BJ (cell line): ENCODE measurements at places on chromosomes 13 and 19.

DNA sequence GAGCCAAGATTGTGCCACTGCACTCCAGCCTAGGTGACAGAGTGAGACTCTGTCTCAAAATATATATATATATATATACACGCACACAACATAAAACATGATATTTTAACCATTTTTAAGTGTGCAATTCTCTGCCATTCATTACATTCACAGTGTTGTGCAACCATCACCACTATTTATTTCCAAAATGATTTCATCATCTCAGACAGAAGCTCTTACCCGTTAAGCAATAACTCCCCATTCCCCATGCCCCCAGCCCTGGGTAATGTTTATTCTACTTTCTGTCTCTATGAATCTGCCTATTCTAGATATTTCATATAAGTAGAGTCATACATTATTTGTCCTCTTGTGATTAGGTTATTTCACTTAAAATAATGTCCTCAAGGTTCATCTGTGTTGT lies 20.3 kb downstream of the WDR88 start:
- no peak for DNase-seq

DNA sequence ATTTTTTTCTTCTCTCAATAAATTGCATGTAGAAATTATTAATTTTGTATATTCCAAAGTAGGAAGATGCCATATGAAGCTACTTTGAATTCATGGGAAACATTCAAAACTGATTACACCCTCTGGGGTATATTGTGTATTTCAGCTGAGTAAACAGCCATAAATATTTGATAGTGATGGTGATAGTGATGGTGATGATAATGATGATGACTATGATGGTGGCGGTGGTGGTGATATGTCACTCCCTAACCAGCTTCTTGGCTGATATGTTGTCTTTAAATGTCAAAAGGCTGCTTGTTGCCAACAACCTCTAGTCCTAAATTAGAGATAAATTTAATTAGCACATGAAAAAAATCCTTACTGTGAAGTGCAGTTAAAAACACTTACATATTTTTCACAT lies 102.0 kb downstream of the LRCH1 start:
- no peak for DNase-seq

GRCh38 chr19:12655546-12655945 lies 11.0 kb downstream of the MAN2B1 start:
- no peak for DNase-seq

DNA sequence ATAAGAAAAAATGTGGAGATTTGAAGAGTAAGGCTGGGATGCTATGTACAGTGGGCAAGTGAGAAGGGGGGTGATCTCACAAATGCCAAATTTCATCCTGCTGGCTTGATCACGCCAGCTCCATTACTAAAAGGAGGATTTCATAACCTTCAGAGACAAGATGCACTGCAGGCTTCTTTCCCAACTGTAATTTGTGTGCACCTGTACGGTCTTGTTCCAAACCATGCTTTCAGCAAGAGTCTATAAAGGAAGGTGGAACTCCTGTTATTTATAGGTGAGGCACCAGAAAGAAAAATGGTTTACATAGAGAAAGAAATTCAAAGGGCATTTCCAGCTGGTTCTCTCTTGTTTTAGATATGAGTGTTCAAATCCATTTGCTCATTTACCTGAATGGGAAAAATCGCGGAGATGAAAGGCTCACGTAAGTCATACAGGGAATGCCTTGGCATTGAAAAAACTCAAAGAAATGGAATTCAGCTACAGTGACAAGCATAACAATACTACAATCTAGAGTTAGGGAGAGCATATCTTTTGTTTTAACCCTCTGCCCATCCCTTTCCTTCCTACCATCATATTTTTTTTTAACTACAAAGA lies 13.3 kb downstream of the EFNB2 start:
- DNase-seq: no peak

DNA sequence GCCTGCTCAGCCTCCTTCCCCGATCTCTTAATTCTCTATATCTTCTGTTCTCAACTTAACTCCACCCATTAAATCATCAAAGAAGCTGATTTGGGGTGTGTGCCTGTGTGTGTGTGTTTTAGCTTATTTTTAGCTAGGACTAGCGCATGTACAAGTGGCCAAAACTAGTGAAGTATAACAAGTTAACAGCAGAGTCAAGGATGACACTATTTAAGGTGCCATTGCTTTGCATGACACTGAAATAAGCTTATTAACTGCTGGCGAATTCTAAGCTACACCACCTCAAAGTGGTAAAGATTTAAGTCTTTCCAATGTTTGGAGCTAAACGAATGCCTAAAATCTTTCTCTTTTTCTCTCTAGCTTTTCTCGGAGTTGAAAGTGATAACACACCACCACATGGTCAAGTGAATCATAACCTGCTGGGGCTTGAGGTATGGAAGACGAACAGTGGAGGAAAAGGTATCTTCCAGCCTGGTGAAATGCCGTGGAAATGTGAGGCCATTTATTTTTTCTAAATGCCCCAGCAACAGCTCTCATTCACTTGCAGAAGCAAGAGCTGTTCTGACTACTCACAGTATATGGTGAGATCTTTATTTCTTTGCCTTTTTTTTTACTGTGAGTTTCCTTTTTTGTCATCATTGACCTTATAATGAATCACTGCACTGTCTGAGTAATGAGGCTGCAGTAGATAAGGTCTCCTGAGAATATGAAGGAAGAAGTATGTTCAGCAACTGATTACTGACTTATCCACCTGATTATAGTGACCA lies 570.3 kb downstream of the PCDH9 start:
- peak; percentile 15 for DNase-seq

DNA sequence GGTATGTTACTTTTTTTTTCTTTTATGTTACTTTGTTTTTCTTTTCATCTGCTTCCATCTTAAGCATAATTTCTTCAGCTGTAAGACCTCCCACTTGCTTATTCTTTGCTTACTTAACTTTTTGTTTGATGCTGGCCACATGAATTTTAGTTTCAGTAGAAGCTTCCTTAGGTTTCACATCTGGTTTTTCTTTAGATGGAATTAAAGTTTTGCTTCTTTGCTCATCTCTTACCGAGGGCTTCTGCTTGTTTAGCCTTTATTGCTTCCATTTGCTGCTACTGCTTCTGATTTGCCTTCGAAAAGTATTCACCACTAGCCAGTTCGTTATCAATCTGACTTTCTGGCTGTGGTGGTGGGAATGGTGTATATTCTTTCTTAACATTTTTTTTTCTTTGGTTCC lies 90.9 kb downstream of the GJA3 start:
- DNase-seq: peak; percentile 5

GRCh38 chr19:3478409-3479176 lies 1.7 kb downstream of the SMIM24 start:
- DNase-seq: no peak

GRCh38 chr13:73228546-73228945 lies 169.7 kb downstream of the KLF5 start:
- DNase-seq: no peak

- no peak for DNase-seq
Measured at GRCh38 chr19:55581145-55581822, 636 bp upstream of the ZNF579 start.

GRCh38 chr13:66995203-66995611 lies 234.9 kb downstream of the PCDH9 start:
- no peak for DNase-seq

DNA sequence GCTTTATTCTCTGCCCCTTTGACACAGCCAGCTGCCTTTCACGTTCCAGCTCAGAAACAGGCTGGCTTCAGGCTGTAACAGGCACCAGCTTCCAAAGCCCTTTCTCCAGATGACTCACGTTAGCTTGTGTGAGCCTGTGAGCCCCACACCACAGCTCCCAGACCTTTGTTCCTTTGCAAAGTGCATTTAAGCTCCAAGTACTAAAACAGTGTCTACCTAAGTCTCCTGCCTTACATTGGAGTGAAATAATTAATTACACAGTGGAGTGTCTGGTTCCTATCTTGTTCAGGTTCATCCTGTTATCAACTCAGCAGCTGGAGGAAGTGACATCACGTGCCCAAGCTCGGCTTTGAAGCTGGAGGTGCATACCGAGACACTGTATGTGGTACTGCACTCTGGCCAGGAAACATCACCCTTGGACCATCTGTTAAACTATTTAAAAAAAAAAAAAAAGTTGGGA lies 475.8 kb downstream of the FOXO1 start:
- DNase-seq: peak; percentile 29

- no peak for DNase-seq
Measured at GRCh38 chr13:109779074-109779473, 7.3 kb downstream of the IRS2 start.
